ENCODE measurements at places on chromosomes 4 and X. TPM values are rescaled to one million over a fixed set of nuclear protein-coding genes. Genes with fewer than 3 reads are reported as not detected.

Gene GIMD1
- not detected for total RNA-seq

- H3K4me3 ChIP-seq = no peak overlapping the region
- no peaks in the 10 kb centered on the region for H3K27me3 ChIP-seq
- DNase-seq = no peak
- H3K27ac ChIP-seq = no peak overlapping the region
- no peaks in the 10 kb centered on the region for H3K36me3 ChIP-seq
These were observed 911.2 kb downstream of the FSTL5 start for GRCh38 chr4:161252520-161253141.

Gene CT55
- not detected for total RNA-seq

DNA sequence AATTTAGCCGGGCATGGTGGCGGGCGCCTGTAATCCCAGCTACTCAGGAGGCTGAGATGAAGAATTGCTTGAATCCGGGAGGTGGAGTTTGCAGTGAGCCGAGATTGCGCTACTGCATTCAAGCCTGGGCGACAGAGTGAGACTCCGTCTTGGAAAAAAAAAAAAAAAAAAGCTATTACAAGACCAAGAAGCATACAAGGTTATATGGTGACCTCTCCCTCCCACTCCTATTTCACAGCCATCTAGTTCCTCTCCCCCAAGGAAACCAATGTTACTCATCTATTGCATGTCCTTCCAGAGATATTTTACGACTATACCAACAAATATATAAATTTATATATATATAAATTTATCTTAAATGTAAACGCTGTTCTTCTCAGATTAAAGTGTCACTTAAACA lies 3.2 kb downstream of the SLC9A7 start:
- no peak overlapping the region for H3K27ac ChIP-seq
- H3K27me3 ChIP-seq = no peaks in the 10 kb centered on the region
- H3K4me1 ChIP-seq = no peaks in the 10 kb centered on the region
- DNase-seq = no peak
- no peak overlapping the region for H3K4me3 ChIP-seq

- DNase-seq = no peak
- no peak overlapping the region for H3K4me3 ChIP-seq
- no peaks in the 10 kb centered on the region for H3K36me3 ChIP-seq
- no peak overlapping the region for H3K27ac ChIP-seq
- H3K4me1 ChIP-seq = no peaks in the 10 kb centered on the region
These were observed 42.8 kb downstream of the BRWD3 start for GRCh38 chrX:80766916-80767315.

GRCh38 chrX:107744868-107745267 lies 30.7 kb downstream of the TSC22D3 start:
- no peak overlapping the region for H3K27ac ChIP-seq
- H3K4me1 ChIP-seq = peaks cover 4% of the 10 kb centered on the region
- H3K4me3 ChIP-seq = no peak overlapping the region
- no peaks in the 10 kb centered on the region for H3K36me3 ChIP-seq
- DNase-seq = no peak
- H3K27me3 ChIP-seq = no peaks in the 10 kb centered on the region

DNA sequence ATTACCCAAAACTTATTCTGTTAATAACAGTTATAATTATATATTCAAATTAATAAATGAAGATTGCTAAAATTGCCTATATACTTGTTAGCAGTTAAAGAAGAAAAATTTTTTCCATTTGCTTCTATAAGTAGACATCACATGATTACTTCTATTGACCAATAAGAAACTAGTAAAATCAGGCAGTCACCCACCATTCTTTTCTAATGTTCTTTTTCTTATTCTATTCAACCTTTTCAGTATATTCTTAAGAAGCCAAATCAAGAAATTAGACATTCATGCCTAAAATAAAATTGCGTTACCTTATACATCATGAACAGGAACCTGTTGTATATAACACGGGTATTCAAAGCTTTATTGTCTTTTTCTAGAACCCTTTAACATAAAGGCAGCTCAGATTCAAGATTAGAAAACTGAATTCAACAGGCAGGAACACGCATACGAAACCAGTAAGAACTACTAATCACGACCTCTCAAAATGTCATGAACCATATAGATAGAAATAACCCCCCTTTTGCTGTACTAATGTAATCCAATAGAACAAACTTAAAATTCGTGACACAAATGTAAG lies 568.1 kb upstream of the DIPK2B start:
- peak overlapping the region; percentile 84 for H3K27ac ChIP-seq
- no peaks in the 10 kb centered on the region for H3K36me3 ChIP-seq
- H3K4me3 ChIP-seq = peak overlapping the region; percentile 22
- no peak for DNase-seq
- no peaks in the 10 kb centered on the region for H3K27me3 ChIP-seq
- H3K4me1 ChIP-seq = no peaks in the 10 kb centered on the region

DNA sequence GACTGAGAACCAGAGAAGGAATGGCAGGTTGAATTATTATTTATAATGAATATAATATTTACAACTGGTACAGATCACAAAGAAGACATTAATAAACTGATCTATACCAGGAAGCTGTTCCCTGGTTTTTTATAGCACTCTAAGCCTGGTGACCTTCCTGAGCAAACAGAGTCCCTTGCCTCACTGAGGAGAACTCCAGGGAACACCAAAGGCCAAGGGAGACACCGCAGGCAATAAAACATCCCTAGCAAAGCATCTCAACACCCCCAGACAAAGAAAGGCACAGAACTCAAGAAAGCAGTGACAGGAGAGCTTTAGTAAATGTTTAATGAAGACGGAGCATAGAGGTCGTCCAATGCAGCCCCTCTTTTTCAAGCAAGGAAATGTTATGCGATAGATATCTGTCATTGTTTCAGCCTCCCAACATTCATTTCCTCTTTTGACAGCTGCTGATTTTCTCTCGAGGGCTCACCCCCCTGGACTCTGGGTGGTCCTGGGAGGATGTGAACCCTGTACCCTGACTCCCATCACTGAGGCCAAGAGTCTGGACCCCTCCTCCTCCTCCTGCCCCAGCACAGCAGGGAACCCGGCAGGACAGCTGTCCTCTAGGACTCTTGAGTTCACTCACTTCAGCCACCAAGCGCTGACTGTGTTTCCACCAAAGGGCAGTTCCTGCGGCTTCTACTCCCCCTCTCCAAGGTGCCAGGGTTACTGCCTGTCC lies 342.5 kb upstream of the GATB start:
- no peaks in the 10 kb centered on the region for H3K4me1 ChIP-seq
- no peaks in the 10 kb centered on the region for H3K27me3 ChIP-seq
- H3K36me3 ChIP-seq = no peaks in the 10 kb centered on the region
- DNase-seq = no peak
- H3K27ac ChIP-seq = no peak overlapping the region
- H3K4me3 ChIP-seq = no peak overlapping the region

Gene NRK
- 0.27 TPM for total RNA-seq

- H3K4me1 ChIP-seq = no peaks in the 10 kb centered on the region
- no peaks in the 10 kb centered on the region for H3K36me3 ChIP-seq
- H3K4me3 ChIP-seq = no peak overlapping the region
These were observed 198.4 kb downstream of the PALLD start for GRCh38 chr4:168695288-168695687.

DNA sequence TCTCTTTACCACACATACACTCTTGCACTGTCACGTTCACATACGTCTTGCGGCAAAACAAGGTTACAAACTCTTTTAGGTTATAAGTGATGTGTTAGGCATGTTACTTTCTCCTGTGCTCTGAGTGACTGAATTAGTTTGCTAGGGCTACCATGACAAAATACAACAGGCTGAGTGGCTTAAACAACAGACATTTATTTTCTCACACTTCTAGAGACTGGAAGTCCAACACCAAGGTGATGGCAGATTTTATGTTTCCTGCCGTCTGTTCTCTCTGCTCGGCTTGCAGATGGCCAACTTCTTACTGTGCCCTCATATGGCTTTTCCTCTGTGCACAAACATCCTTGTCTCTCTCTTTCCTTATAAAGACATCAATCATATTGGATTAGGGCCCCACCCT lies 1224.3 kb upstream of the TENM3 start:
- no peaks in the 10 kb centered on the region for H3K36me3 ChIP-seq
- no peak overlapping the region for H3K4me3 ChIP-seq
- no peaks in the 10 kb centered on the region for H3K27me3 ChIP-seq
- no peak overlapping the region for H3K27ac ChIP-seq

Gene GPRASP2
- 2.2 TPM for total RNA-seq

Gene ZNF280C
- 2.4 TPM for total RNA-seq

DNA sequence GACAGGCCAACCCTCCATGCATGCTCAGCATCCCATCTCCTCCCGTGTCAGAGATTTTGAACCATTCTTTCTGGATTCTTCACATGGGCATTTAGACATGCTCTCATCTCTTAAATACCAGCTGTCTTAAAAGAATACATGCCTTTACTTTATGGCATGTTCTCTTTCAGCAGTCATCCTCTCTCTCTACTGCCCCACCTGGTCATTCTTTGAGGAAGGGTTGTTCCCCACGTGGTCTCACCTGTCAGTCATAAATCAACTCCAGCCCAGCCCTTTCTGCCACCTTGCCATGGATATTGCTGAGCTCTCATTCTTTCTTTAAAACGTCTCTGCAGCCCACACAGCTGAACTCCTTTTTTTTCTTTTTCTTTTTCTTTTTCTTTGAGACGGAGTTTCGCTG lies 111.3 kb downstream of the ARHGAP10 start:
- H3K27me3 ChIP-seq = no peaks in the 10 kb centered on the region
- H3K4me3 ChIP-seq = no peak overlapping the region

DNA sequence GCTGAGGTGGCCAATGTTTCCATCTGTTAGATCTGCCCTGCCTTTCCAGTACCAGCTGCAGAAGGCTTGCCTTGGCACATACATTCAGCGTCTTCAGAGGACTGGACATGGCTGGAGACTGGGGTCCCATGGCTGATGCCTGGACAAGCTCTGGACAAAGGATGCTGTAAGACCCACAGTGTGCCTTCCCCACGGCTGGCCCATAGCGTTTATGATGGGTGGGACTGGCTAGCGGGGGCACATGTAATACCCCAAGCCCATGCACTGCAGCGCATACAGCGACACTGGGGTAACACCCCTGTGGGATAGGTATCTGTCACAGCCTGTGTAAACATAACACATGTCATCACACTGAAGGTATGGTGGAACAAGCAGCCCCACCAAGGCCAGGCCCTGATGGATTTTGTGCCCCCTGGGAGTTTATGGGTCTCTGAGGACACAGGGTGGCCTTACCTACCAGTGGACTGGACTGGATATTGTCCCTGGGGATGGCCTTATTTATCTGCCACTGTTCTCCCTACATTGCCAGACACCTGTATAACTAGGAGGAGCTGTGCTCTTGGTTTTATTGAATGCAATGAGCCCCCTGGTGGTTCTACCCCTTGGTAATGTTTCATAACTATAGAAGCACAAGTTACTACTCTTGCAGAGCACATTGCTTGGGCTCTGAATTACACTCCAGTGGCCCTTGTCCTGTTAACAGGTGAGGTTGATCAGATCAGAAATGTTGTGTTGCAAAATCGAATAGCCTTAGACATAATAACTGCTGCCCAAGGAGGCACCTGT lies 34.3 kb upstream of the TACR3 start:
- no peak for DNase-seq
- no peaks in the 10 kb centered on the region for H3K36me3 ChIP-seq
- no peaks in the 10 kb centered on the region for H3K27me3 ChIP-seq
- no peak overlapping the region for H3K27ac ChIP-seq

DNA sequence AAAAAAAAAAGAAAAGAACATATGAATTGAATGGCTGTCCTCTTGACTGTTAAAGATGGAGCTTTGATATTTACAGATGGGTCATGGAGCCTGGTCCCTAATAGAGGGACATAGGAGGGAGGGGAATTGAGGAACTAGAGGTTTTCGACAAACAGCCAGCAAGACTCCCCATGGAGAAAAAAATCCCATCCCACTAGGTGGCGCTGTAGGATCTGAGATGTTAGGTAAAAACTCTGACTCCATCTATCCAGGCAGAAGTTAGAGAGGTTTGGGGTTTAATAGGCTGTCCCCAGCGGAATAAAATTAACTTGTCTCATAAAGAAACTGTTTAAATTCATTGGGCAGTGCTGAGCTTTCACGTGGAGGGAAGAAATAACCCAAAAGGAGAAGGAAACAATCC lies 45.9 kb downstream of the HMGB2 start:
- no peaks in the 10 kb centered on the region for H3K4me1 ChIP-seq
- H3K27me3 ChIP-seq = no peaks in the 10 kb centered on the region
- no peak overlapping the region for H3K27ac ChIP-seq
- DNase-seq = peak; percentile 78
- H3K4me3 ChIP-seq = no peak overlapping the region

DNA sequence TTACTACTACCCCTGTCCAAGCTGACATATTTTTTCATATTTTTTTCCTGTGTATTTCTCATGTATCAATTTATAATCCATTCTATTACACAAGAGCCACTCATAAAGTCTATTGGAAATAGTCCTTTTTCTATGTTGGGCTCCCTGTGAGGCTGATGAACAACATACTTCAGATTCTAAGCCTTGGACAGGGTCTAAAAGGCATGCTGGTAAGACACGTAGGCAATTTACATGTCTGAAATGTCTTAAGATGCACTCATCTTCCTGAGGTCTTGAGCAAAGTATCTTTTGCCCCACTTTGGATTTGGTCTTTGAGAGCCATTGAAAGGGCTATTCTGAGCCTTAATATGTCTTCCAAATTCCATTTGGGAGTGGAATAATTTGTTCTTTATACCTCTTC lies 31.8 kb downstream of the OCIAD1 start:
- H3K27me3 ChIP-seq = no peaks in the 10 kb centered on the region
- no peaks in the 10 kb centered on the region for H3K4me1 ChIP-seq
- no peaks in the 10 kb centered on the region for H3K36me3 ChIP-seq
- DNase-seq = no peak

- no peaks in the 10 kb centered on the region for H3K27me3 ChIP-seq
- H3K36me3 ChIP-seq = no peaks in the 10 kb centered on the region
- H3K4me1 ChIP-seq = no peaks in the 10 kb centered on the region
- H3K27ac ChIP-seq = no peak within 1 kb of the TSS
- DNase-seq = no peak
These were observed at the start of gene MAGEB18 for GRCh38 chrX:26138274-26138673. Gene MAGEB18, plus strand, starts transcription at chrX:26138343. Its CDS starts 643 bp downstream, at chrX:26138986.

Gene CTAG1B
- not detected for total RNA-seq

DNA sequence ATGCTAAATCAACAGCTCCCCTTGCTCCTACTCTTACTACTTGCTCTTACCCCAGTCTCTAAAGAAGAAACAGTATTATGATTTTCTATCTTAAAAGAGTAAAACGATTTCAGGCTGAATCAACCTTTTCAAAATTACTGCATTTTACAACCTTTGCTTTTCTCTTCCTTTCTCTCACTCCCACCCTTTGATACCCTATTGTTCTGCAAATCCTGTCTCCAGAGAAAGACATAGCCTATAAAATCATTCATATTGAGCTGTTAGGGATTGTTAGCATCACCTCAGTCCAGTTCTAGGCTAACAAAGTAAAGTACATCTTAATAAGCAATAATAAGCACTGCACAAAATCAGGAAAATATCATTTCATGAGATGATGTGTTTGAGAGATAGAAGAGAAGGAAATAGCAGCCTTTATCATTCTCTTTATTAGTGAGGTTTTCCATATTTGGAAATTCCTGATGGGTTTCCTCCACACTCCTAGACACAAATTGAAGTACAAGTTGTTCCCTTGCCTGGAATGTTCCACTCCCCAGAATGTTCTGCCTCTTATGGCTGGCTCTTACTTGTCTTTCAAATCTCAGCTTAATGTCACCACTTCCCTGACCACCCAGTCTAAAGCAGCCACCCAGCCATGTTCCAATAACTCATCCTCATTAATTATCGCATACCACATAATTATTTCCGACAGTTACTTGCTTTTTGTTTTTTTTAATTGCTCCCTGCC lies 219.7 kb downstream of the PALLD start:
- DNase-seq = no peak
- H3K36me3 ChIP-seq = no peaks in the 10 kb centered on the region
- no peaks in the 10 kb centered on the region for H3K27me3 ChIP-seq
- no peak overlapping the region for H3K4me3 ChIP-seq
- no peaks in the 10 kb centered on the region for H3K4me1 ChIP-seq

Gene CXCL3
- 17.5 TPM for total RNA-seq

Gene TBC1D8B
- 11.6 TPM for total RNA-seq
